NCI-H1092 (cell line): ENCODE measurements at places on chromosomes 7 and 10.

DNA sequence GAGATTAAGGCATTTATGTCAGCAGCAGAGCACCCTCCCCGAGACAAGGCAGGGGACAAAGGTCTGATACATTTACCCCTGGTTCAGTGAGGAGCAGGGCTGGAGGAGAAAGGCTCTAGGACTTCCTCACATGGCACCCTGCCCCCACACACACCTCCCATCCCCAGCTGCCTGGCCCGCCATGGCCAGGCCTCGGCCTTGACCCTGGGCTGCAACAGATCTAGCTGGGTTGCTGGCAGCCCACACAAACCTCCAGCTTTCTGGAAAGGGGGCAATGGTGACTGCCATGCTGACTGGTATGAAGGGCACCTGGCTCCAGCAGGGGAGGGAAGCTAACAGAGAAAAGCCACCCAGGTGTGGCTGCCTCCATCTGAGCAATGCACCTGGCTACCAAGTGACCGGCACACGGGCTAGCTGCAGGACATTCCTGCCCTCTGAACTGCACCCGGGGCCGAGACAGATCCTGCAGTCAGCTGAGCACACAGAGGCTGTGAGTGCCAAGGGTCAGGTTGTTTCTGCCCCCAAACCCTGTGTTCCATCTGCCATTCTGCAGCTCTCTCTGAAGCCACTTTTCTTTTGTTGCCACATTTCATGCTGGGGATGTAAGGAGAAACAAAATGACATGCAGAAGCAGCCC, 85.8 kb upstream of the LRRC18 start:
- no peak for DNase-seq

DNA sequence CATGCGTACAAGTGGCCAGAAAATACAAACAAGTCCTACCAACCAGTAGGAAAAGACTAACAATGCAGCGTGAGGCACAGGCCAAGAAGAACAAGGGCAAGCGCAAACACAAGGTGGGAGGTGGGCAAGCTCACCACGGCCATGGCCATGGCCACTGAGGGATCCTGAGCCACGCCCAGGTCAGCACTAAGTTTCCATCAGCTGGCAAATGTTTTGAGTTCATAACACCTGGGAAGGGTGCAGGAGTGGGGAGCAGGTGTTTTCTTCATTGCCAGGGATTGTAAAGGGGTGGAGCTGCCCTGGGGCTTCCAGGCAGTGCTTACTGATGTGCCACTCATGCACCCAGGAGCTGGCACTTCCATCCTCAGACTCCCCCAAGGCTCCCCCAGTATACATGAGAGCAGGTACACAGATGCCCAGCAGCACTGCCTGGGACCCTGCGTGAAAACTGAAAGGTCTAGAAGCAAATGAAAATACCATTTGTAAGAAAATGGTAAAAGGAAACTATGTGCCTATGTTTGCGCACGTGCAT, 139.2 kb upstream of the RET start:
- no peak for DNase-seq

- DNase-seq, result no peak
Observed at GRCh38 chr7:108293149-108293612, 163.0 kb upstream of the LAMB4 start.

DNA sequence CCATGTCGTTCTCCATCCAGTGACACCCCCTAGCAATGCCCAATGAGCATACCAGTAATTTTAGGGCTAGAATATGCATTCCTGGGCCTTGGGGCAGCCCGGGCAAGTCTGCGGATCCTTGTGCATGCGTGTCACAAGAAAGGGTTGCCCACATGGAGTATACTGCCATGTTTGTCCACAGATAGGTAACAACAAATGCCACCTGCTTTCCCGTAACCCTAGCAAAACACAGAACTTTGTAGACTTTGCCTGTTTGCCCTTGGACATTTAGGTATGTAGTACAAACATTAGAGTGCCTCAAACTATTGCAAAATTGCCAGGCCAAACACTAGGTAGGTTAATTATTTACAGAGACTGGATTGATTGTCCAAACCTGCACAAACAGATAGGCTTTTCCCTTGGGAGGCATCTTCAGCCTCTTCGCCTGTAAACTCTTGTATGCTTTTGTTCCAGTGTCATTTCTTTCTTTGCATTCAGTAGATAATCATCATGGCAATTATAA, 117.0 kb downstream of the ADCY1 start:
- DNase-seq, result no peak

- no peak for DNase-seq
Observed at GRCh38 chr10:4661511-4662255, 164.3 kb upstream of the AKR1E2 start.

DNA sequence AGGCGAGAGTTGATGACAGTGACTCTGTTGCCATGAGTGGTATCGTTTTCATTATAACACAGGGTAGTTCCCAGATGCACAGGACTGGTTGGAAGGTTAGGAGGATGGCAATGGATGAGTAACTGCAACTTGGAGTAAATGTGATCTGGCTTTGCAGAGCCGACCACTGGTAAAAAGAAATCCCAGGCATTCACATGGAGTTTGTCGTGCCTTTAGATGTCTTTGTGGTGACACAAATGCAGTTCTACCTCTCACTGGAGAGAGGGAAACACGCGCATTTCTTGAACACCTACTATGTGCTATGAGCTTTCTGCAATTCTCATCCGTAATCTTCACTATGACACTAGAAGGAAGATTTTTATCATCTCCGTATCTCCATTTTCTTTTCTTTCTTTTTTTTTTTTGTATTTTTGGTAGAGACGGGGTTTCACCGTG, 1.7 kb upstream of the MNX1 start:
- DNase-seq, result no peak

DNA sequence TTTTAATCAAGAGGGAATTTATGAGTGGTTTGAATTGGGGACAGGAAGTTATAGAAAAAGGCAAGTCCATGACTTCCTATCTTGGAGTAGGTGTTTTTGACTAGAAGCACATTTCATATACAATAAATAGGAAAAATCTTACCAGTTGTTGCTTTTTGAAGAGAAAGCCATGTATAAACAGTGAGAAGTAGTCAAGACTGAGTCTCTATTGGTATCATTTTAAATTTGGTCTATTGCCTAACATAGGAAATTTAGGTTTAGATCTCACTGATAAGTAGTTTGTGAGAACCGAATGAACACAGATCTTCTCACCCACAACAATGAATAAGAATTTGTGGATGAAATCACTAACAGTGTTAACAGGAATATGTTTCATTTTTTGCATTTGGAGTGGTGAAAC, 387.2 kb downstream of the BBS9 start:
- no peak for DNase-seq
